ENCODE measurements at places on chromosomes 5 and 9.

- DNase-seq, result no peak
Observed at GRCh38 chr9:112032009-112032408, 135.4 kb downstream of the UGCG start.

DNA sequence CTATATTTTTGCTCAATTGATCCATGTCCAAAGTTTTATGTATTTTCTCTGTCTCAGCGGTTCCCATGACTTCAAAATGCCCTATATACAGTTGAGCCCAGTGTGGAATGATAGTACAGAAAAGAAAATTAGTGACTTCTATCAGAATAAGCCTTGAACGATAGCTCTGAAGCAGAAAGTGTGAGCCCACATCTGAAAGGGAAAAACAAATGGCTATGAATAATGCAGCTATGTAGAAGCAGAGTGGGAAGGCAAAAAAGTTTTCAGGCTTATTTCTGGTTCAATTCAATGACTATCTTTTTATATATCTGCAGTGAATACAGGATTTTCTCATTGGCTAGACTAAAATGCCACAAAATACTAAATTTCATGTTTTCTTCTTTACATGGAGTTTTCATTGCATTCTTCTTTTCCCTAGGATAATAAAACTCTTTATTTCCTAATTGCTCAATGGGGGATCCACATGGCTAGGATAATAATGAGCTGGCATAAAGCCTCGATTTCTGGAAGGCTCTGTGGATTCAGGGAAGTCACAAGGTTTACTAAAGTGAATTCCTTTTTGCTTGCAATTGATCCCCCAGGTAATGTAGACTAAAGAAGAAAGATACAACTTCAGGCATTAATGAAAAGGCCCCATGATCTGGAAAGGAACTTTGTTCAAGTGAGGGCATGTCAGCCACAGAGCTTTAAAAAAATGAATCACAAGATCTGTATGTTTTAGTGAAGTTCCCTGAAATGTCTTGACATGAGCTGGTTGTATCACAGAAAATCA, 377.0 kb upstream of the RIOK2 start:
- DNase-seq, result no peak

DNA sequence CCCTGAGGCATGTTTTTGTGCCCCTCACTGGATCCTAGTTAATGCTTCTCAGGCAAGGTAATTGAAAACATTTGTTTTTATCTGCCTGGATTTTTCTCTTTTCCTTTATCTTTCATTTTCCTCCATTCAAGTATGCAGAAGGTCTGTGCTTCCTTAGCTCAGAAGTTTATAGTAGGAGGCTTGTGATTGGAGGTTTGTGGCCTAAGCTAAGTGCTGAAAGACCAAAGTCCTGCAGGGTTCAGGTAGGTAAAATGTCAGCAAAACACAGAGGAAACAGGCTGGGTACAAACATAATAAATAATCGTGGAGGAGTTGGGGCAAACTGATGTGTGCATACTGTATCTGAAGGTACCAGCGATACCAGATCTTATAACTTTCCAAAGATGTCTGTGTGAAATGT, 230.9 kb upstream of the KLF4 start:
- DNase-seq, result no peak

DNA sequence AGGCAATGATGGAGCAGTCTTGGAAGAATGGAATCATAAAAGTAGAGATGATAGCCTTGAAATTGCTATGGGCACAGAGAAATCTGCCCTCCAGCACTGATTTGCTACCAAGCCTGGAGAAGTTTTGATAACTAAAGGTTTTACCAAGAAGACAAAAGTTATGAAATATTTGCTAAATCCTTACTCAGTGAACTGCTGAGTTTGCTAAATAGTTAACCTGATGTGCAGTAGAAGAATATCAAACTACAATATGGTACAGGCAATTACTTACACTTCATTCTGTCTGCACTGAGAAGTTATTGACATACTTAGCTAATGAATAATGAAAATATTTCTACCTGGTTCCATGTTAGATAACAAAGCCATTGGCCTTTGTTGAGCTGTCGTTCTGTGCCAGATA, 124.5 kb downstream of the SGCD start:
- no peak for DNase-seq

- DNase-seq, result no peak
Observed at GRCh38 chr5:21893161-21893560, 960.0 kb downstream of the CDH12 start.

DNA sequence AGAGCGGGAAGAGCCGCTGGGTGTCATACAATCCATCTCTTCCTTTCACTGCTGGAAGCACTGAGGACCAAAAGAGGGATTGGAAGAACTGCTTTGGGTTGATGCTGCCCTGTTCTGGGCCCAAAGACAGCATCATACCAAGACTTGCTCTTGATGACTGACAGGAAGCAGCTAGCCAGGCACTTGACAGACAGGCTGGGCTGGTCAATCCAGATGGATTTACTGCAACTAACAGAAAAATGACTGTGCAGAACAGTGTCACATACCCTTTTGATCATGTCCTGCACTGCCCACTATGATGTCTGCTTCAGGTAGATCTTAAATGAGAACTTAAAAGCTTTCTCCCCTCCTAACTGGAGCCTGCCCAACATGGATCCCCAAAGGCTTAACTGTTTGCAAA, 157.6 kb downstream of the CRB2 start:
- no peak for DNase-seq

GRCh38 chr5:137754188-137754960, at the start of gene HNRNPA0:
Gene HNRNPA0, minus strand, starts transcription at chr5:137754363. Its CDS starts 297 bp downstream, at chr5:137754066.
- DNase-seq, result peak; percentile 95

DNA sequence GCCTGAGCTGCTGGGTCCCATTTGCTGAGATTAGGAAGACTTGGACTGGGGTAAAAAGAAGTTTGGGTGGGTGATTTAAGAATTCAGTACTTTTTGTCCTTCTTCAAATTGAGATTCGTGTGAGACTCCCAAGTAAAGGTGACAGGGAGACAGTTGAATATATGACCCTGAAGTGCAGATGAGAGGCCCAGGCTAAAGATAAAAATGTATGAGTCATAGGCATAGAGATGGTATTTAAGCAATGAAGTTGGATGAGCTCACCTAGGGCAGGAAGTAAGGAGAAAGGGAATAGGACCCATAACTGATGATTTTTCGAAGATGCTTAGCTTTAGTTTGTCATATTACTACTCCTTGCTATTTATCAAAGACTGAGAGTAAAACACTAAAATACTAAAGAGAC, 255.9 kb upstream of the ADRA1B start:
- no peak for DNase-seq

DNA sequence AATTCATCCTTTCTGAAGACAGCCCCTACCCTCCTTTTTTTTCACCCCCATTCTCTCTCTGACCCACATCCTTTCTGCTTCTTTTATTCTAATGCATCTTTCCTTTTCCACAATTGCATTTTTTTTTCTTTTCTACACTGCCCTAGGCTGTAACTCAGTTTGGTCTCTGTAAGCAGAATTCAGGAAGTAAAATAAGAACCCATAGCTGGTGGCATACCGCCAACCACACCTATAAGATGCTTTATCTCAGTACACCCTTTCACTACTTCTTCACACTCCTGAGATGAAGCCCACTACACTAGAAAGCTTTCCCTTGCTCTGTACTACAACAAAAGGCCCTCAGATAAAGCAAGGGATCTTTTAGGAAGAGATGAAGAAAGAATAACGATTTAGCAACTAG, 16.1 kb upstream of the TSSK1B start:
- no peak for DNase-seq

- no peak for DNase-seq
Observed at GRCh38 chr5:179967489-179967888, 59.8 kb upstream of the TBC1D9B start.

- no peak for DNase-seq
Observed at GRCh38 chr9:99822806-99823591, 1.3 kb downstream of the NR4A3 start.

DNA sequence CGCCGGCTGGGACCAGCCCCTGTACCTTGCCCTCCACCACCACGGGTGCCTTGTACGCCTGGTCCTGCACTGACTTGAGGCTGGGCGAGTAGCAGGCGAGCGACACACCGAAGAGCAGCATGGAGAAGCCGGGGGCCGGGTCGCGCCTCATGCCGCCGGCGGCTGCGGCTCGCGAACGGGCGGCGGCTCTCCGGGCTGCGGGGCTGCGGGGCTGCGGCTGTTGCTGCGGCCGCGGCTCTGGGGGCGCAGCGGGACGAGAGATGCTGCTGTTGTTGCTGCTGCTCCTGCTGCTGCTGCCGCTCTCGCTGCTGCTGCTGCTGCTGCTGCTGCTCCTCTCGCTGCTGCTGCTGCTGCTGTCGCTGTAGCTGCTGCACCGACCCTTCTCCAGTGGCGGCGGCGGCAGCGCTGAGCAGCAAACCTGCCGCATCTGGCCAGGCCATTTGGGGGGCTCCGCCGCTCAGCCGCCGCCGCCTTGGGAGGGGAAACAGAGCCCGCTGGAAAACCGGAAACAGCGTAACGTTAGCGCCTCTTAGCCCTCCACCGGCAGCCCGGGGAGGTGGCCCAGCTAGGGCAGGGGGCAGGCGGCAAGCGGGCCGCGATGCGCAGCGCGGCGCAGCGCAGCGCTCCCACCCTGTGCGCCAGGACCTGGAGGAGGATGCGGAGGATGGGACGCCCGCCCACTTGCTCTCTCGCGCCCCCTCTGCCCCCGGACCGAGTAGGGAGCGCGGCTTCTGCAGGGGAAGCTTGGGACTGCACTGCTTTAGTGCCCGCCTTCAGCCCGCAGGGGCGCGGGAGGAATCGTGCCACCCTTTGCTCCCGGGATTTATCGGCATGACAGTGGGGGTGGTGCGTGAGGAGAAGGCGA, at the start of gene NRG2:
NRG2 (minus strand) TSS at position 657 of the 865 bp plus-strand sequence.
- DNase-seq, result peak; percentile 32

GRCh38 chr9:113274474-113275156, 757 bp downstream of the CDC26 start:
- peak; percentile 13 for DNase-seq

DNA sequence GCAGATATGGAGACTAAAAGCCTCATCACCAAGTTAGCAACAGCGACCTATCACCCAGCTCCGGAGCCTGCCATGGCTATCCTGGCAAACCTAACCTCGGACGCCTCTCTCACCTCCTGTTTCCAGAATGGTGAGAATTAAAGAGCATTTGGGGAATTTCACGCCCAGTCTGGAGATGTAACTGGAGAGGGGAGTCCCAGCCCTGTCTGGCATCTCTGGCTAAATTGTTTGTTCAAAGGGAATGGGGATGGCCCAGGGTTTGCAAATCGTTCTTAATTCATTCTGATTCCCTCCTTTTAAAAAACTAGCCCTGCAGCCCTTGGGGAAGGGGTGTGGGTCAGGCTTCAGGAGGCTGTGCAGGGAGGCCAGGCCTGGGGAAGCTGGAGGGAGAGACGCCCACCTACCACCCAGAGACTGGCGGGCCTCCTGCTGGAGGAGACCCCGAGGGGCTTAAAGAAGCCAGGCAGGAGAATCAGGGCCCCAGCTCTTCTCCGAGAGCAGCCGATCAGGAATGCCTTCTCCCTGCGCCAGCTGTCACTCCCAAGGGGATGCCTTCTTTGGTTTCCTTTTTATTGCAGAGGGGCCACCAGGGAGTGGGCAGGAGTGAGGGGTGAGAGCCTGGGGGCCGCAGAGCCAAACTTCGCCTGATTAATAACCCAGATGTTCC, 964 bp upstream of the COL5A1 start:
- DNase-seq, result no peak

DNA sequence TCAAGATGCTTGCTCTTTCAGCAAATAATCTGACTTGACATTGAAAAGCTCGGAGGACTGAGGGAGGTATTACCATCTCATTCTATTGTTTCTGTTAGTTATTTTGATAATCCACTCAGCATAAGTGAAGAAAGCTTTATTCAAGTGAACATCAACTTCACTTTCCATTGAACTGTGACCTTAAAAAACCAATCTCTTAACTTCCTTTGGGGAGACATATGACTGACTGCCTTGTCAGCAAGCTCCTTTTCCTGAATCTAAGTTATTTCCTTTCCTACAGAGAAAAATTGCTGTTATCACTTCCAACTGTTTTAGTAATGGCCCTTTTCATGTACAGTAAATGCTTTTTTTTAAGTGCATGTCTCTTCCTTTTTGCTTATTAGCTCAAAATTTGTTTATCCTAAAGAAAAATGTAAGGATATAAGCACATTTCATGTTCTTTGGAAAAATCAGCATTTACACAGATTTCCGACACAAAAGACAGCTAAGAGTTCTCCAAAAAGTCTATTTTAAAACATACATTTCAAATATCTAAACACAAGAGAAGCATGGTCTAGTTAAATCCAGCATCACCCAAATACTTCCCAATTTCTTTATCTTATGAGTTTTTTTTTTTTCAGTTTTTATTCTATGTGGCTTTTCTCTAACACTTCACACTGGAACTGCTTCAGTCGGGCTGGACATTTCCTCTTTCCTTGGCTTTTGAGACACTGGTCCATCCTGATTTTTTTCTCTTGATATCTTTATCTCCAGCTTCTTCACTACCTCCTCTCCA, 117.9 kb upstream of the DAB2 start:
- no peak for DNase-seq

GRCh38 chr9:87034841-87035240, 87.5 kb upstream of the GAS1 start:
- no peak for DNase-seq

DNA sequence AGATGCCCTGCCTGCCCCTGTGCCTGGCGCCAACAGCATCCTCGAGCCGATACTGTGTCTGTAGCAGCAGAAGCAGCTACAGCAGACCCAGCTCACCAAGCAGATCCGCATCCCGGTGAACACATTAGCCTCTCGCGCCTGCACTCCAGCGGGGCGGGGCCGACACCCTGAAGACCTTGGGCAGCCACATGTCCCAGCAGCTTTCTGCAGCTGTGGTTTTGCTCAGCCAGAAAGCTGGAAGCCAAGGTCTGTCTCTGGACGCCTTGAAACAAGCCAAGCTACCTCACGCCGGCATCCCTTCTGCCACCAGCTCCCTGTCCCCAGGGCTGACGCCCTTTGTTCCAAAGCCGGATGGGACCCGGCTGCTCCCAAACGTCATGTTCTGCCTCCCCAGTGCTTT, 59.6 kb downstream of the ACTBL2 start:
- DNase-seq, result no peak

DNA sequence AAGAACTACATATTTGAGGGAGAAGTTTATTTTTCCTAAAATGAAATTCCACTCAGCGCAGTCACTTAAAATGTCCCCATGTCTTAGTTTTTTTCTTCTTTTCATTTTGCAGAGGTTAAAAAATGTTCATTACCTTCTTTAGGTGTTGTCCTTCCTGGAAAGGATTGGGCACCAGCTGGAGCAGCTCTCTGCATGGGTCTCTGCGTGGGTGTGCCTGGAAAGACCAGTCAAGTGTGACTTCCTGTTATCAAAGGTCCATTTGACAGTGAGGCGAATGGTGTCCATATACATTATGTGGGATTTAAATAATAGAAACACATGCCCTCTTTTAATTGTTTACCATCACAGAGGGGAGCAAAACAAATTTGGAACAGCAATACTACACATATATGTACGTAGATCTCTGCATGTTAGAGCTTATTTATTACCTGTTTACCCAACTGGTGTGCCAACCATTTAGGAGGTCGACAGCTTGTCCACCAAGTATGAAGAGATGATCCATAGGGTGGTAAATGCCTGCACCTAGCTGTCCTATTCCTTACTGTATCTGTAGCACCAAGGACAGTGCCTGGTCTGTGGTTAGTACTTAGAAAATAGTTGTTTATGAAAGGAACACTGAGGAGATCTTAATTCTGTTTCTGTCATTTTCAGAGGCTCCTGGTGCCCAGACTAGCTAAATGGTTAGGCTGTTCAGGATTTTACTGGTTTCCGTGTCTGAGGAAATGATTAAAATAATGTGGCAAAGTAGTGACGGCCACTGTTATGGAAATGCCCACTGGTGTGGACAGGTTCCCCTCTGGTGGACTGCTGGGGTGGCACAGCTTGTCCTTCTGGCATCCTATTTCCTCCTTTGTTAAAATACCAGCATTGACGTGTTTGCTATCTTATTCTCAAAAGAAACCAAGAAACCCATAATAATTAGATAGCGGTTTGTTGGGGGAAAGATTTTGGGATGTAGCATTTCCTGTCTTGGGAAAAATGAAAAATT, 200.4 kb downstream of the MAST4 start:
- no peak for DNase-seq

- no peak for DNase-seq
Observed at GRCh38 chr5:33999978-34000377, 7.9 kb downstream of the AMACR start.

Data from activated CD4-positive, alpha-beta T cell treated with anti-CD3 and anti-CD28 coated beads for 4 hours (primary cell).